Activated naive CD8-positive, alpha-beta T cell treated with anti-CD3 and anti-CD28 coated beads, Interleukin-2, amount 50 U/mL, for 24 hours (primary cell): ENCODE measurements at places on chromosomes 11 and 22.
A peak's percentile ranks its signal among the peaks of the same experiment; 100 is the strongest.

- DNase-seq: no peak
Observed at GRCh38 chr11:68942095-68942620, 38.5 kb downstream of the IGHMBP2 start.

- no peak for DNase-seq
Observed at GRCh38 chr11:2127482-2128129, 11.6 kb downstream of the IGF2 start.

GRCh38 chr11:115333121-115333520 is 171.1 kb downstream of the CADM1 start:
- no peak for DNase-seq

DNA sequence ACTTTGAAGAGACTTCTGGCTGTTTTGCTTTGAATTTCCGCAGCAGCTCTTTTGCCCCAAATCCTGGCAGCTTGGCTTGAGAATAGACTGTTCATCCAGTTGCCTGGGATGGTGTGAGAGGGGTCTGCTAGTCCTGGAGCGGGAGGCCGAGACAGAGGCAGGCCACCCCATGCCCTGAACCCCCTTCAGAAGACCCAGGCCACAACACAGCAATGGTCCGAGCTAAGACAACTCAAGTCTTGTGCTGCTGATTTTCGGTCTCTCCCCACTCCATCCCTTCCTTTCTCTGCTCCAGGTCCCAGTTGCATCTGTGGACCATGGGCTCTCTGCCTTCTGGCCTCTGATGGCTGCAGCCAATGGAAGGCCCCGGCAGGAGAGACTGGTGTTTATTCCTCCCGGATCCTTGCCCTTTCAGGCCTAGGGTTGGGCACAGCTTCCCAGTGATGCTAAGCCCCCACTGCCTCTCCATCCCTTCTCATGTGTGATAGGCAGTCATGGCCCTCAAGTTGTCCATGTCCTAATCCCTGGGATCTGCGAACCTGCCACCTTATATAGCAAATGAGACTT is 31.9 kb upstream of the TP53I11 start:
- DNase-seq: no peak

DNA sequence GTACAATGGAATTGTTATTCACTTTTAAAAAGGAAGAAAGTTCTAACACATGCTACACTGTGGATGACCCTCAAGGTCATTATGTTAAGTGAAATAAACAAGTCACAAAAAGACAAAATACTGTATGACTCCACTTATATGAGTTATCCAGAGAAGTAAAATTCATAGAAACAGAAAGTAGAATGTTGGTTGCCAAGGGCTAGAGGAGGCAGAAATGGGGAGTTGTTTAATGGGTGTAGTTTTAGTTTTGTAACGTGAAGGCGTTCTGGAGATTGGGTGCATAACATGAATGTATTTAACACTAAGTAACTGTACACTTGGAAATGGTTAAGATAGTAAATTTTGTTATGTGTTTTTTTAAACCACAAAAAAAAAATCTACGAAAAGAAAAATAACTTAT is 43.8 kb downstream of the CCDC81 start:
- no peak for DNase-seq

- DNase-seq: peak; percentile 72
Observed at GRCh38 chr22:23696326-23696851, 5.6 kb downstream of the RGL4 start.

DNA sequence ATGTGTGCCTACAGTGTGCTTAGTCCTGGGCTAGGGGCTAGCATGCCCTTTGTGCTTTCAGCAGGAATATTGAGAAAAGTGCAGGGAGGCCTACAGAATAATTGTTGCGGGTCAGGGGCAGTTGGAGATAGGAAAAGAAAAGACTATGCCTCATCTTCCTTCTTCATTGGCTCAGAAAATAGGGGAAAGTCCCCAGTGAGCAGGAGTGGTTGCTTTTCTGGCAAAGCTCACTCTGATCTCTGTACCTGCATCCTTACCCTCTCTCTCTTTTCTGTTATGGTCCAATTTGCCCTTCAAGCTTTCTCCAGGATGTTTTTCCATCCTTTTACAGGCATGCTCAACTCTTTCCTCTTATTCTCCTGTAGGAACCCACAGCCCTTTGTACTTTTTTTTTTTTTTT is 29.5 kb upstream of the RRM1 start:
- DNase-seq: no peak

DNA sequence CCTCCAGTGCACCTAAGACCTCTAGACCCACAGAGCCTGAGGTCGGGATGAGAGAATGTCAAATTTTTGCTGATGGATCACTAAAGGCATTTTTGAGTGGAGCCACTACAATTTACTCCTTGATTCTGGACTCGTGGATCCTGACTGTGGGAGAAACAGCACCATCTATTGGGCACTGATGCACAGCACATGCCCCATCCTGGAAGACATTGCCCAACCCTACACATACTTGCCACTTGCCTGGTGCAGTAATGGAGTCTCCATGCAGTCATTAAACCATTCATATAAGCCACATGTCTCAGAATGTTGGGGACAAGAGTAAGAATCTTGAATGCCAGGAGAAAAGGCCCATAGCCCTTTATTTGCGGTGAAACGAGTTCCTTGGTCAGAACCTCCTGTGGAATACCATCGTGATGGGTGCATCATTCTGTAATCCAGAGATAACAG is 103.9 kb downstream of the GGTLC2 start:
- peak; percentile 26 for DNase-seq

- no peak for DNase-seq
Observed at GRCh38 chr11:47617417-47617809, 23.2 kb upstream of the C1QTNF4 start.

DNA sequence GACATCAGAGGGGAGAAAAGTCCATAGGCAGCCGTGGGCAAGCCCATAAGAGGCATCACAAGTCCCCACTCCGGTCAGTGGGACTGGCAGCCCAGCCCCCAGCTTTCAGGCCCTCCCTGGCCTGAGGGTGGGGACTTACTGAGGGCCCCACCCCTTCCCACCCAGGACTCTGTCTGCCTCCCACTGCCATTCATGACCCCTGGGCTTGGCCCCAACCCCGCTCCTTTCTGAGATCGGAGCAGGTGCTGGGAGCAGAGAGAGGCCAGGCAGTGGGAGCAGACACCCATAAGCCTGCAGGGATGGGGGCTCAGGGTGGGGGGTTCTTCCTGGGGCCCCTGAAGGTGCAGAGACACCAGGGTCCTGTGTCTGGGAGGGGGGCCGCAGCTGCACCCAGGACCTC is 5.1 kb downstream of the UPK2 start:
- no peak for DNase-seq

DNA sequence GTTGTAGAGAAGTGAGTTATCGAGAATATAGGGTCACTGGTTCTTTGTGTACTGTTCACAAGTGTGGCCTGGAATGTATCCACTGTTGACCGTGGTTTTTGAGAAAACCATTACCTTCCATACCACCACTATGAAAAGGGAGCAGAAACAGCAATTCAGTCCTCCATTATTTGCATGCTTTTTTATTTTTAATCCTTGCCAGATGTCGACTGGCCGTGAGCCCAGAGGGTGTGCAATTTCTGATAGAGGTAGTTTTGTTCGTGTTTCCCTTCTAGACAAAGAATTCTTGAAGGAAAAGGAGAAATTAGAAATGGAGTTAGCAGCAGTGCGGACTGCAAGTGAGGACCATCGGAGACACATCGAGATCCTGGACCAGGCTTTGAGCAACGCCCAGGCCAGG is 81.7 kb downstream of the AMOTL1 start:
- DNase-seq: no peak
